ENCODE measurements at places on chromosomes 5 and 9.

DNA sequence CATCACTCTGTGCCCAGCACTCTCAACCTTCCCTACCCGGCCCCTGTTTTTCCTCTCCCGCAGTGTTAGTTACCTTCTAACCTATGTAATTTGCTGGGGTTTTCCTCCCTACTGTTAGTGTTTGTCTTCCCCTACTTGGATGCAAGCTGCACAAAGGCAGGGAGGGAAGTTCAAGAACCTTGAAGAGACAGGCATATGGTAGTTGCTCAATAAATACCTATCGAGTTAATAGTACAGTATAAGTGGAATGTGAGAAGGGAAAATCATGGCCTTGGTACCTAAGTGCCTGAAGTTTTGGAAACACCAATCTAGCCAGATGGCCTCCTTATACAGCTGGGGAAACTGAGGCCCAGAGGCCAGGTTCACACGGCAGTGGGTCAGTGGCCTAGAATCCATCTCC lies 24.2 kb downstream of the PDGFRB start:
- DNase-seq = no peak

DNA sequence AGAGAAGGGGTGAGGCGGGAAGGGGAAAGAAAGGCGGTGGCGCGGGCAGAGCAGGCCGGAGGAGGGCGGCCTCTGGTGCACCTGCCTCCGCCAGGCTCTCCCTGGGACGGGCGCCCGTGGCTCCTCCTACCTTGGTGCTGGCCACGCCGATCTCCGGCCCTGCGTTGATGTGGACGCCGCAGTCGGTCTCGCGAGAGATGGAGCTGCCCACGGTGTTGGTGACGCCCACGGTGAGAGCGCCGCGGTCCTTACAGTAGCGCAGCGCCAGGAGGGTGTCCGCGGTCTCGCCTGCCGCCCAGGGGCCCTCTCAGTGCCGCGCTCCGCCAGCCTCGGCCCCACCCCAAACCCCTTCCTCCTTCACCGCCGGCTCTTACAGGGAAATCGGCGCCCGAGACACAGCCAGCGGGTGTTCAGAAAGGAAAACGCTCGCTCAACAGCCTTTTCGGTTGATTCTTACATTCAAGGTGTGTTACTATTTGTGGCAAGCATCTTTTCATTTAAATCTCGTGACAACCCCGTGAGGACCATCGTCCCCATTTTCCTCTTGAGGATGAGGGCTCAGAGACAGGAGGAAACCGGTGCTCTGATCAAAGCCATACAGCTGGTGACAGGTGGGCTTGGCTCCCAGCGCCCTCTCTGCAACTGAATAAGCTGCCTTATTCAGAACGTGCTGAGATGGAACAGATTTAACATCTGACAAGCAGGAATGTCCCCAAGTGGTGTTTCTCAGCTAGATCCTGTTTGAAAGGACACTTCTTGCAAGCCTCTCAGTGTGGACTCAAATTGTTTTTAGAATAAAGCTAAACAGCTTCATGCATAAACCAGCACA lies 22.0 kb upstream of the MAPK9 start:
- peak; percentile 87 for DNase-seq

GRCh38 chr9:98229620-98230019 lies 25.8 kb downstream of the TBC1D2 start:
- no peak for DNase-seq

GRCh38 chr9:124079176-124079925 lies 67.8 kb downstream of the LHX2 start:
- DNase-seq = no peak

GRCh38 chr9:26271495-26272122 lies 593.4 kb upstream of the TUSC1 start:
- no peak for DNase-seq

DNA sequence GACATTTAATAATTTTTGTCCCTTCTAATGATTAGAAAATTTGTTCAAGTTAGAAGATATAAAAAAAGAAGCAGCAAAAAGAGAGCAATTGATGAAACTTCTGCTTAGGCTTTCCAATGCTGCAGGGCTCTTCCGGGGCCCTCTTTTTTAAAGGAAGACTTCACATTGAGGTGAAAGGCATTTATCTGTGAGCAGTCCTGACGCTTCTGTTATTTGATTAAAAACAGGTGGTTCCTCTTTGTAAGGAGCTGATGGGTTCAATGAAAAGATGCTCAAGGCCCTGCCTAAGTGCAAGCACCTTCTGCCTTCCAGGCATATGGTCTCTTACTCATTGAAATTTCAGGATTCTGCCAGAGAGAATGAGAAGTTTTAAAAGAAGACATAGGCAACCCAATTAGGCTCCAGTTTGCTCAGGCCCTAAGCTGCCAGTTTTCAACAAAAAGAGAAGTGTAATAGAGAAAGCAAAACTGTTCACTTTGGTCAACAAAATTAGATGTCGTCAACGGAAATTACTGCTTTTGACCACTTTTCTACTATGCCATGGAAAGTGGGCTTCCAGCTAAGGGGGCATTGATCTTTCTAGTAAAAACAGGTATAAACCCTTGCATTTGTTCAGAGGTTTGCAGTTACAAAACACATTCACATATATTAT lies 100.2 kb downstream of the INSYN2B start:
- DNase-seq = no peak

DNA sequence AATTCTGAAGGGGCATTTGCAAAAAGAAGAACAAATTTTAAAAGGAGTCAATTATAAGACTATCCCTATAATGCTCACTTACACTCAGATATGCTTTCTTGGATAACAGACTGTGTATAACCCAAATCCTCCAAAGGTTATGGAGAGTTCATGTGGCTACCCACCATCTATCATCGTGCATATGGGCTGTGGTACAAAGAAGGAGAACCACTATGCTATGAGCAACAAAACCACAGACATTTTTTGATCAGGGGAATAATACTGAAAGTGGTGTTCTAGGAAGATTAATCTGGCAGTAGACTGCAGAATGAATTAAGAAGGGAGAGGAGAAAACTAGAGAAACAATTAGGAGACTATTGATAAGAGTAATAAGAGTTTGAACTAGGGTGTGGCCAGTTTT lies 16.8 kb downstream of the NR3C1 start:
- no peak for DNase-seq

DNA sequence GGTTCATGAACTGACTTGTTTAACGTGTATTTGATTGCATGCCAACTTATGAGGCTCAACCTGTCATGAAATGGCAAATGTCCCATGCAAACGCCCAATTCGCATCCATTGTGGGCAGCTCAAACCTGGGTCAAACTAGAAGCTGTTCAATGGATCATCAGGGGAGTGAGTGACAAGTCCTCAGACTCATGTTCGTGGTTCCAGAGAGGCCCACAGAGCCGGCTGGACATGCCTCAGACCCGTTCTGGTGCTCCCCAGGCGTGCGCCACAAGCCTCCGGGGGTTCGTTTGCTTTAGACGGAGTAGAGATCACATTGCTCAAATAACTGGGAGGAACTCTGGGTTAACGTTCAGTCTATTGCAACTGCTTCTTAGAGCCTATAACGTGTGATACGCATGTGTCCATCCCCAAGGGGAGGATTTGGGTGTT lies 15.0 kb downstream of the GFI1B start:
- no peak for DNase-seq

DNA sequence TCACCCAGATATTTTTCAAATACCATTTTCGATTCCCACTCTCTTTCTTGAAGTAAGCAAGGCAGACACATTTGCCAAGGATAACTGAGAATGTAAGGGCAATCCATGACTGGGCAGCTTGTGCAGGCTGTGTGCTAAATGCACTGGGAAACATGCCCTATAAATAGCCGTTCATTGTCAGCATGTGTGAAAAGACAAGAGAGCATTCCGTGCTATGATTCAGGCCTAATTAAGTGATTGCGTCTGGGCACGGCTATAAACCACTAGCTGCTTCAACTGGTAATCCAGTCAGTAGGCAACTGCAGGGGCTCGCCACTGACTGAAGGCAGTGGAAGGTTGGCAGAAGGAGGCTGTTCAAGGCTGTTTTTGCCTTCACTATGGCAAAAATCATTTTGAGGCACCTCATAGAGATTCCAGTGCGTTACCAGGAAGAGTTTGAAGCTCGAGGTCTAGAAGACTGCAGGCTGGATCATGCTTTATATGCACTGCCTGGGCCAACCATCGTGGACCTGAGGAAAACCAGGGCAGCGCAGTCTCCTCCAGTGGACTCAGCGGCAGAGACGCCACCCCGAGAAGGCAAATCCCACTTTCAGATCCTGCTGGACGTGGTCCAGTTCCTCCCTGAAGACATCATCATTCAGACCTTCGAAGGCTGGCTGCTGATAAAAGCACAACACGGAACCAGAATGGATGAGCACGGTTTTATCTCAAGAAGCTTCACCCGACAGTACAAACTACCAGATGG lies at the start of gene HSPB3:
HSPB3 (plus strand) TSS at position 287 of the 745 bp plus-strand sequence; CDS start at position 378, 91 bp downstream.
- DNase-seq = no peak
